ENCODE measurements at places on chromosomes 1 and 21.

- no peaks in the 10 kb centered on the region for H3K4me1 ChIP-seq
- H3K27ac ChIP-seq = no peak overlapping the region
- H3K4me3 ChIP-seq = no peak overlapping the region
- no peaks in the 10 kb centered on the region for H3K27me3 ChIP-seq
- H3K36me3 ChIP-seq = no peaks in the 10 kb centered on the region
Measured at GRCh38 chr1:239601108-239601507, 214.7 kb downstream of the CHRM3 start.

GRCh38 chr1:242629396-242629795 lies 104.9 kb upstream of the PLD5 start:
- H3K27ac ChIP-seq = no peak overlapping the region
- H3K27me3 ChIP-seq = no peaks in the 10 kb centered on the region
- no peaks in the 10 kb centered on the region for H3K4me1 ChIP-seq

GRCh38 chr1:206127336-206127735 lies 10.1 kb upstream of the AVPR1B start:
- peak; percentile 34 for DNase-seq
- H3K27ac ChIP-seq = no peak overlapping the region
- H3K36me3 ChIP-seq = no peaks in the 10 kb centered on the region
- no peak overlapping the region for H3K4me3 ChIP-seq
- H3K27me3 ChIP-seq = no peaks in the 10 kb centered on the region
- H3K4me1 ChIP-seq = no peaks in the 10 kb centered on the region

GRCh38 chr1:214990619-214991018 lies 91.9 kb upstream of the KCNK2 start:
- H3K27me3 ChIP-seq = no peaks in the 10 kb centered on the region
- no peak for DNase-seq
- no peaks in the 10 kb centered on the region for H3K4me1 ChIP-seq

DNA sequence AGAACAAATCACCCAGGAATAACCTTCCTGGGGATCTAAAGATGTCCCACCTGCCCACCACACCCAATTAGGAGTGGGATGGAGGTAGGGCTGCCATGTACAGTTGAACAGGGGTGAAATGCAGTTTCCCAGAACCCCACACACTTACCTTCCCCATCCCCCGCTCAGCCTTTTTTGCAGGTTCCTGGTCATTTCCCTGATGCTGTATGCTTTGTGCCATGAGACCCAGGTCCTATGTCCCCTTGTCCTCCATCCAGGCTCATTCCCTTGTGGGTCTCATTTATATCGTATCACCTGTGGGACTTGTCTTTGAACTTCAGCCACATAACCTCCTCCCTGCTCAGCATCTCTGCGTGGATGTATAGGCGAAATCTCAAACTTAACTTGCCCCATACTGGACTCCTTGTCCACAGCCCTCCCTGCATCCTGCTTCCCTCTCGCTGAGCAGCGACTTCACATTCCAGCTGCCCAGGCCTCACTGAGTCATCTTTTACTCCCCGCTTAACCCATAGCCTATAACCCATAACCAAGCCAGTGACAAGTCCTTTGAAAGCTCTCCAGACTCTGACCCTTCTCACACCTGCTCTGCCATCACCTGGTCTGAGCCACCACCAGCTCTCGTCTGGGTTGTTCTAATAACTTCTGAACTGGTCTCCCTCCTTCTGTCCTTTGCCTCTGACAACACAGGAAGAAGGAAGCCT lies 4.7 kb downstream of the LDLRAD2 start:
- no peak overlapping the region for H3K4me3 ChIP-seq
- H3K27ac ChIP-seq = no peak overlapping the region
- H3K36me3 ChIP-seq = no peaks in the 10 kb centered on the region

- no peak for DNase-seq
- H3K4me3 ChIP-seq = no peak overlapping the region
- no peaks in the 10 kb centered on the region for H3K27me3 ChIP-seq
- H3K27ac ChIP-seq = no peak overlapping the region
Measured at GRCh38 chr21:15183813-15184257, 119.0 kb upstream of the NRIP1 start.

- no peak overlapping the region for H3K27ac ChIP-seq
- H3K27me3 ChIP-seq = no peaks in the 10 kb centered on the region
- peaks cover 23% of the 10 kb centered on the region for H3K4me1 ChIP-seq
- H3K36me3 ChIP-seq = no peaks in the 10 kb centered on the region
- H3K4me3 ChIP-seq = no peak overlapping the region
Measured at GRCh38 chr1:48683839-48684238, 92.9 kb downstream of the BEND5 start.

- no peak for DNase-seq
- H3K36me3 ChIP-seq = peaks cover 73% of the 10 kb centered on the region
- H3K4me1 ChIP-seq = peaks cover 17% of the 10 kb centered on the region
- H3K27me3 ChIP-seq = no peaks in the 10 kb centered on the region
- H3K4me3 ChIP-seq = no peak overlapping the region
Measured at GRCh38 chr1:150966011-150966410, 8.6 kb downstream of the CERS2 start.

DNA sequence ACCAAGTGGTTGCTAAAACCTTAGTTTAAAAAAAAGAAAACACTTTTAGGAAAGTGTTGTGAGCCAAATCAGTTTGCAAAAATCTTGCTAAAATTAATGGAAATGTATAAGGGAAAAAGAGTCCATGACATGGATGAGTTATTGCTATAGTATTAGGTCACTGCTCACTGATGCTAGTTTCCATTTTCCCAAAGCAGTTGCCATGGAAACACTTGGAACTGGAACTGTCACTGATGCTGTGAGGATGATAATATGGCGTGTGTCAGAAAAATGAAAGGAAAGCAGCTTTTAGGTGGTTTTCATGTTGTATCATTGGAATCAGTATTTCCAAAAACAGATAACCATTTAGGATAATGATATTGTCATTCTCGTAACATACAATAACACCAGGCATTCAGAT lies 104.4 kb downstream of the PHTF1 start:
- no peaks in the 10 kb centered on the region for H3K4me1 ChIP-seq
- no peak overlapping the region for H3K27ac ChIP-seq
- H3K36me3 ChIP-seq = no peaks in the 10 kb centered on the region
- H3K4me3 ChIP-seq = no peak overlapping the region

- DNase-seq = peak; percentile 52
- no peak overlapping the region for H3K27ac ChIP-seq
- H3K4me1 ChIP-seq = no peaks in the 10 kb centered on the region
- H3K4me3 ChIP-seq = no peak overlapping the region
- no peaks in the 10 kb centered on the region for H3K36me3 ChIP-seq
- H3K27me3 ChIP-seq = no peaks in the 10 kb centered on the region
Measured at GRCh38 chr1:175419684-175420517, 227.3 kb upstream of the KIAA0040 start.

- no peak overlapping the region for H3K4me3 ChIP-seq
- H3K27me3 ChIP-seq = no peaks in the 10 kb centered on the region
- no peaks in the 10 kb centered on the region for H3K4me1 ChIP-seq
- no peak for DNase-seq
Measured at GRCh38 chr1:179803918-179804317, 60.8 kb downstream of the FAM163A start.

GRCh38 chr1:158212320-158212719 lies 31.6 kb downstream of the CD1D start:
- H3K4me1 ChIP-seq = no peaks in the 10 kb centered on the region
- no peaks in the 10 kb centered on the region for H3K36me3 ChIP-seq
- H3K4me3 ChIP-seq = no peak overlapping the region

DNA sequence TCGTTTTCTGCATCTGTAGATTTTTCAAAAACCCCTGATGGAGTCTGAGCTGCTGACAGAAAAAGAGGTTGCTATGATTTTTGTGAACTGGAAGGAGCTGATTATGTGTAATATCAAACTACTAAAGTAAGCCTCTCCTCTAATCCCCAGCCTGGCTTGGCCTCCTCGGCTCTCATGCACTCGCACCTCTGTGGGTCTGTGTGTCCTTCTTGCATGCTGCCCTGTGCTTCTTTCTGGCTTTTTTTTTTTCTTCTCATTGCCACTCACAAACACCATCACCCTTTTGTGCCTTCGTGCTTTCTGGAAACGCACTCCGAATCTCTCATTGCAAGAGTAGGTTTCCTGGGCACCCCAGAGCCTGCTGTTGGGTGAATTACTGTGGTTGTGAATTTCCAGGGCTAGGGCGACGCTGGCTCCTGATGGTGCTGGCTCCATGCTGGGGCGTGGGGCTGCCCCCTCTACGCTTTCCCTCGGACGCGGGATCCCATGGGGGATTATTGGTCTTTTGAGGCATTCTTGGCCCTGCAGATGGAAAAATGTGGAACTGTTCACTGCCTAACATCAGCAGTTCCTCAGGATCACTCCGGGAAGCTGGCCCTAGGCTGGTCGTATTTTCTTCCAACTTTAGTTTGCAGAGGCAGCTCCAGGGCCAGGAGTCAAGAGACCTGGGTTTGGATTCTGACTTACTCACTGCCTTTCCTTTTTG lies 56.8 kb downstream of the ATP5PO start:
- no peak overlapping the region for H3K4me3 ChIP-seq
- H3K27ac ChIP-seq = no peak overlapping the region
- no peaks in the 10 kb centered on the region for H3K36me3 ChIP-seq

DNA sequence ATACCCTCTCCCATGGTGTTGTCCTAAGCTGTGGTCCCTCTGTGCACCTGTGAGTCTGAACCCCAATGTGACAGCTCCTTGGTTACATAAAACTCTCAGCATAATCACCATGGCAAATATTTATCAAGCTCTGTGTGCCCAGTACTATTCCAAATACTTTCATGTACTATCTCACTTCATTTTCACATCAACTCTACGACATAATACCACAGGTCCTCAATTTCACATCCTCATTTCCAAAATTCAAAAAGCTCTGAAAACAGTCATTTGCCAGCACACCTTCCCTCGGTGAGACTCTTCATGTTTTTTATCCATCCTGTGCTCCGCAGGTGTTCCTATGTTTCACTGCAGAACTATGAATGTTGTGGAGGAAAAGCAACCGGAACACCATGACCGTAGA lies 12.4 kb upstream of the CREG1 start:
- no peaks in the 10 kb centered on the region for H3K27me3 ChIP-seq
- DNase-seq = no peak
- no peak overlapping the region for H3K27ac ChIP-seq
- H3K4me3 ChIP-seq = no peak overlapping the region
- H3K36me3 ChIP-seq = no peaks in the 10 kb centered on the region

DNA sequence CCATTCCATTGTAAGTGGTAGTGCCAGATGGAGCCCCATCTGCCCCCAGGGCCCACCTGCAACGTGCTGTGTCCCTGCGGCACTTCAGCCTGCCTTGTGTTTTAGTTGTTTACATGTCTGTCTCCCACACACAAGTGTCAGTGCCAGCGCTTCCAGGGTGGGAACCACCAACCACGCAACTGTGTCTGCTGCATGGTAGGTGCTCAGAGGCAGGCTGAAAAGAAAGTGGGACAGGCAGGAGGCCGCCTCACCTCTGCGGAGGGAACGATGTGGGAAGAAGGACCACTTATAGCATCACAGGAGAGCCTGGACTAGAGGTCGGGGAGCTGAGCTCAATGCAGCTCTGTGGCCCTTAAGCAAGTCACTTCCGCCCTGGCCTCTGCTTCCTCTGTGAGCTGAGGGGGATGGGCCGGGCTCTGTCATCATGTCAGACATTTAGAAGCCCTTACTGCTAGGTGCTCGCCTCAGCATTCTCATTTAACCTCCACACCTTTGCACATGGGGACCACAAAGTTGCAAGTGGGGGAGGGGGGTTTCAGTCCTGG lies 17.9 kb downstream of the SLC9A1 start:
- H3K27me3 ChIP-seq = no peaks in the 10 kb centered on the region
- no peak for DNase-seq
- no peaks in the 10 kb centered on the region for H3K36me3 ChIP-seq
- H3K4me1 ChIP-seq = peaks cover 60% of the 10 kb centered on the region
- no peak overlapping the region for H3K4me3 ChIP-seq

- DNase-seq = no peak
- H3K27me3 ChIP-seq = no peaks in the 10 kb centered on the region
- no peak overlapping the region for H3K4me3 ChIP-seq
- no peaks in the 10 kb centered on the region for H3K4me1 ChIP-seq
Measured at GRCh38 chr21:24870633-24871032, 736.6 kb downstream of the MRPL39 start.

GRCh38 chr1:29856340-29857114 lies 620.2 kb downstream of the PTPRU start:
- H3K4me1 ChIP-seq = no peaks in the 10 kb centered on the region
- DNase-seq = no peak
- H3K4me3 ChIP-seq = no peak overlapping the region
- no peaks in the 10 kb centered on the region for H3K36me3 ChIP-seq
- H3K27me3 ChIP-seq = no peaks in the 10 kb centered on the region
- no peak overlapping the region for H3K27ac ChIP-seq

- no peaks in the 10 kb centered on the region for H3K4me1 ChIP-seq
- no peaks in the 10 kb centered on the region for H3K36me3 ChIP-seq
- H3K4me3 ChIP-seq = no peak overlapping the region
- DNase-seq = no peak
Measured at GRCh38 chr21:37582590-37582989, 216.0 kb downstream of the DYRK1A start.
